Activated CD4-positive, alpha-beta T cell treated with anti-CD3 and anti-CD28 coated beads, Interleukin-2, amount 50 U/mL, for 16 hours (primary cell): ENCODE measurements at places on chromosomes 2 and 18.

GRCh38 chr2:192029089-192029488 is 165.6 kb downstream of the TMEFF2 start:
- peak; percentile 10 for DNase-seq

DNA sequence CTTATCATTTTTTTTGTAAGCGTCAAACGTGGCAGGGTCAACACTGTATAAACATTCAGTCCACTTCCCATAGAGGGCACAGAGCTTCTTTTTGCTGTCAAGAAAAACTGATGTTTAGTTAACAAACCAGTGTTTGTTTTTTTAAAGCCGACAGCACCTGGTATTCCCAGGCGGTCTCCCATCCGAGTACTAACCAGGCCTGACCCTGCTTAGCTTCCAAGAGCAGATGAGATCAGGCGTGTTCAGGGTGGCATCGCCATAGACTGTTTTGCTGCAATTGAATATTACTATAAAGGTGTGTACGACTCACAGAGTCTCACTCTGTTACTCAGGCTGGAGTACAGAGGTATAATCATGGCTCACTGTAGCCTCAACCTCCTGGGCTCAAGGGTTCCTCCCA is 31.5 kb downstream of the CABYR start:
- DNase-seq = peak; percentile 15

GRCh38 chr18:36769611-36770314 is 59.0 kb downstream of the TPGS2 start:
- DNase-seq = peak; percentile 17

- no peak for DNase-seq
Measured at GRCh38 chr2:118635891-118636290, 211.6 kb downstream of the EN1 start.

DNA sequence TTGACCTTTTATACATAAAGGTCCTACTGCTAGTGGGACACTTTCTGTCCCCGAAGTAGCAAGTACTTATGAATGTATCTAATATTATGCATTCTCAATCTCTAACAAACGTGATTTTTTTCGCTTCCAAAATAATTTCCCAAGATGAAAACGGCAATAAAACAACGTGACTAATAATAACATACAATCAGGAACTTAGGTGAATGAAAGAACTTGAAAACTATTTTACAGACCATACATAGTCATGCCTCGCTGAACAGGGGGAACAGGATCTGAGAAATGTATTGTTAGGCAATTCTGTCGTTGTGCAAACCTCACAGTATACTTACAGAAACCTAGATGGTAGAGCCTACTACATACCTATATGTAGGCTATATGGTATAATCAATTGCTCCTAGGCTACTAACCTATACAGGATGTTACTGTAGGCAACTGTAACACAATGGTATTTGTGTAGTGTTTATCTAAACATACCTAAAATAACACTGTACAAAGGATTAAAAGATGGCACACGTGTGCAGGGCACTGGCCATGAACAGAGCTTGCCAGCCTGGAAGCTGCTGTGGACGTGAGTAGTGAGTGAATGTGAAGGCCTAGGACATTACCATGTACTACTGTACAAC is 2.5 kb downstream of the RTN4 start:
- DNase-seq = no peak

- DNase-seq = no peak
Measured at GRCh38 chr18:13530033-13530878, 196.1 kb downstream of the FAM210A start.

DNA sequence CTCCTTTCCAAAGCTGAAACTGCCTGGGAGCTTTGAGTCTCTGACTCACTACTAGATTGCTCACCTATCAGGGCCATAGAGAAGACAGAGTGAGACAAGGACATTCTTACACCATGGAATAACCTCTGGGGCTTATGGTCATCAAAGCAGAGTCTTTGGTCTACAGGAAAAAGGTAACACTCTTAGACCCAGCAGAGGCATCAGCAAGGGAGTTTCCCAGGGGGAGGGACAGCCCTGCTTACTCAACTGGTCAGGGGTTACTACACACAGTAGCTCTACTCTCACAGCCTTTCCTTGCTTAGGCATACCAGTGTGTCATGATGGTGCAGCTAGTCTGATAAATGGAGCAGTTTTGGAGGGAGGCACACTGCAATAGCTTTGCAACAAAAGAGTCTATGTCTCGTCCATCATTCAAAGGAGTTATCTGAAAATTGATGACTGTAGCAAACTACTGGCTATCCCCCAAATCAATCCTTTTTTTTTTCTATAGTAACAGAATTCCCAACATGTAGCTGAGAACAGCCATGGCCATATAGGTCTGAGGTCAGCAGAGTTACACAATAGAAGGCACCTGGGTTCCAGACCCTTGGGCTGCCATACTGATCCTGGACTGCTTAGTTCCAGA is 22.4 kb upstream of the CD28 start:
- DNase-seq = peak; percentile 48

DNA sequence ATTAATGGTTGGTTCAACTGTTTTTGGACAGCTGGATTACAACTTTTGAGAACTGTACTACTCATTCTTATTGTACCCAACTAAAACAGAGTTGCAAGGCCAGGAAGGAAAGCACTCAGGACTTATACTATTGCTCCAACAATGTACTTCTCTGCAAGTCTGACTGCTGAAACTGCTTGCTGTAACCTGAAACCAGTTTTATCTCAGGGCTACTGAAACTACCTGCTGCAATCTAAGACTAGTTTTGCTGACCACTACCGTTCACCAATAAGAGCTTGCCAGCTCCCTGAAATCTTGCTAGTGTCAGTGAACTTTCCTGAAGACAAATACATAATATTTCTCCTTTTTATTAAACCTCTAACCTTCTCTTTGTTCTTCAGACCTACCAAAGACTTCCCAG is 157.3 kb downstream of the CDCA7 start:
- no peak for DNase-seq

DNA sequence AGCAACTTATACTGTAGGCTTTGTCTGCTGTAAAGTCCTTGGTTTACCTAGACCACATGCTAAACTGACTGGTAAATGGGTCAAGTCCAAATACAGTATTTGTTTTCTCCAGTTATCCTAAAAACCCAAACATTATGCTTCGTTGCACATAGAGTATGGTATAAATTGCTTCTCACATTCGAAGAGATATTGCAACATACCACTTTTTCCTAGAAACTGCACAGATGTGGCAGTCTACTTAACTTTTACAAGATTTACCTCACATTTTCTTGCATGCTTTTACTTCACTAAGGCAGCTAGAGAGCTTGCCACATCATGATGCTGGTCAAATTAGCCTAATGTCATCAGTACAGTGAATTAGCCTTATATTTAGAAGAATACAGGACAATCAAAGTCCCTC is 66.0 kb upstream of the SCN7A start:
- no peak for DNase-seq

DNA sequence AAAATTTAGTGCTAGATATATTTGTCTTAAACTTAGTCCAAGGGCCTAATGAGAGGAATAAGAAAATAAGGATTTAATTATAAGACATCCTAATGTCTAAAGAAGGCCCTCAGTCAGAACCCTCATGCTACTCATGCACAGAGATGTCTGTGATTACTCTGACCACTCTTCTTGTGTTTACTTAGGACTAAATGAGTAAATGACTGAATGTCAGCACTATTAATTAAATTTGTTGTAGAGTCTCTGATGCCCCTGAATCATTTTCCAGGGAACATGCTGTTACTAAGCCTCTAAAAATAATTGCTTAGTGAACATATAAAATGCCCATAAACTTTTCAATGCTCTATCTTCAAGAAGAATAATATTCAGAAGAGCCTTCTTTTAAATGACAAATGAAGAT is 32.4 kb downstream of the GULP1 start:
- DNase-seq = no peak

GRCh38 chr2:70948337-70949003 is 12.8 kb downstream of the ATP6V1B1 start:
- DNase-seq = peak; percentile 86

DNA sequence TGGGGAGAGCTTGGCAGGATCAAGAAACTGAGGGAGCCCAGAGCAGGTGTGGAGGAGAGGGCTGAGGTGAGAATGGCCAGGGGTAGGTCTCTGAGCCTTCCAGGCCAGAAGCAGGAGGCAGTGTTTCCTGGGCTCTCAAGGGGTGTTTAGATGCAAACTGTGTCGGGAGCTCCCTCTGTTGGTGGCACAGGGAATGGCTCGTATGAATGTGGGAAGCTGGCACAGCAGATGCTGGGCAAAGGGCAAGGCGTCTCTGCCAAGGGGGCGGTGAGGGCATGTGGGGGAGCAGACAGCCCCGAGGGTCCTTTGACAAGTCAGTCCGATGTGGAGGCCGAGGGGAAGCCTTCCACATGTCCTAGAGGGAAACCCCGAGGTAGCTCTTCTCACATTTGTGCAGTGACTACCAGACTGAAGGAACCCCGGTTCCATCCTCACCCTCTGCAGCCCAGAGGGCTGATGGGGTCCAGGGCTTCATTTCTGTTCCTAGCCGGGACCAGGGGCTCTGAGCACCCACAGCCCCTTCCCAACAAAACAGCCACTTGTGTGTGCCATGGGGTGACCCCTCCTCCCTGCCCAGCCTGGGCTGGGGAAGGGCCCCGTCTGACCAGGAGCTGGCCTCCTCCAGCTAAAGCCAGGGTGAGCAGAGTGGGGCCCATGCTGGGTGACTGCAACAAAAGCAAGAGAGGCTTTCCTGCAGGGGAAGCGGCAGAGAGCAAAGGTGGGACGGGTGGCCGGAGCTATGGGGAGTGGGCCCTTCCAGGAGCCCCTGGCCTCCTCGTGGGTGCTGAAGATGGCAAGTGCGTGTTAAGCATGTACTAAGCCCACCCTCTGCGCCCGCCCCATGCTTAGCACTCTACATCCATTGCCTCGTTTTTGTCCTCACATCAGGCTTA is 103.4 kb downstream of the SEPTIN10 start:
- peak; percentile 76 for DNase-seq

DNA sequence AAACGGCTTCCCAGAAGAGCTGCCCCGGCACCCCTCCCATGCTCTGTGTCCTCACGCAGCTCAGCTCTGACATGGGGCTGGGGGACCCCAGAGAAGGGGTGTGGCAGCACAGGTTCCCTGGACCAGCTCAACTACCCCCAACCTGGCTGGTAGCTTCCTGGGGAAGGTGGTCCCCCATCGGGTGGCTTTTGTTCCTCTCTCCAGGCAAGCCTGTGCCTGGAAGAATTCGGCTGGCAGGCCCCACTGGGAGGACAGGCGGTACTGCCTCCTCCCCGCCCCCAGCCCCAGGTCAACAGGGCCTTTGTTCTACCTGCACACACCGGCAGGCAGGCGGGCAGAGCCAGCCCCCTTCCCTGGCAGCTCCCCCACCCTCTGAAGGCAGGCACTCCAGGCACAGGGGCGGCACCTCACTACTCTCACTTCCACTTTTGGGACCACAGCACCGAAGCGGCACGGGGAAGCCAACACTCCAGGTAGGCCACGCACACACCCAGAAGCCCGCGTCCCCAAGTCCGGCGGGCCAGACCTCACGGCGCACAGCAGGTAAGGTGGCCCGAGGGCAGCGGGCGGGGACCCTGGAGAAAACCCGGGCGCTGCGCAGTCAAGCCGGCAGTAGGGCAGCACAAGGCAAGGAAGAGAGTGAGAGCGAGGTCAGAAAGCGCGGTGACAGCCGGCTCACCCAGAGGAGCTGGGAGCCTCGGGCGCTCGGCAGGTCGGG is 1.3 kb downstream of the HS6ST1 start:
- DNase-seq = peak; percentile 20

GRCh38 chr2:221914334-221914880 is 342.3 kb upstream of the EPHA4 start:
- no peak for DNase-seq

DNA sequence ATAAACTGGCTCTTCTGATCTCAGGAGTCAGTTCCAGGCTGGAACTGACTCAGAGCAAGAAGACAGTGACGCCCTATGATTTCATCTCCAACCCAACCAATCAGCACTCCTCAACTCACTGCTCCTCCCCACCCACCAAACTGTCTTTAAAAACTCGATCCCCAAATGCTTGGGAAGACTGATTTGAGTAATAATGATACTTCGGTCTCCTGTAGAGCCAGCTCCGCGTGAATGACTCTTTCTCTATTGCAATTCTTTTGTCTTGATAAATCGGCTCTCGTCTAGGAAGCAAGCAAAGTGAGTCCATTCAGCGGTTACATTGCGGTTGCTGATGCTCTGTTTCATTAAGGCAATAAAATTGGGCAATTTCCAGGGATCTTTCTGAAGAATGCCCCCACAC is 1025.3 kb upstream of the CNTNAP5 start:
- no peak for DNase-seq

- DNase-seq = no peak
Measured at GRCh38 chr2:161650116-161651015, 26.1 kb downstream of the SLC4A10 start.

GRCh38 chr2:21590026-21590690 is 466.4 kb downstream of the TDRD15 start:
- no peak for DNase-seq

DNA sequence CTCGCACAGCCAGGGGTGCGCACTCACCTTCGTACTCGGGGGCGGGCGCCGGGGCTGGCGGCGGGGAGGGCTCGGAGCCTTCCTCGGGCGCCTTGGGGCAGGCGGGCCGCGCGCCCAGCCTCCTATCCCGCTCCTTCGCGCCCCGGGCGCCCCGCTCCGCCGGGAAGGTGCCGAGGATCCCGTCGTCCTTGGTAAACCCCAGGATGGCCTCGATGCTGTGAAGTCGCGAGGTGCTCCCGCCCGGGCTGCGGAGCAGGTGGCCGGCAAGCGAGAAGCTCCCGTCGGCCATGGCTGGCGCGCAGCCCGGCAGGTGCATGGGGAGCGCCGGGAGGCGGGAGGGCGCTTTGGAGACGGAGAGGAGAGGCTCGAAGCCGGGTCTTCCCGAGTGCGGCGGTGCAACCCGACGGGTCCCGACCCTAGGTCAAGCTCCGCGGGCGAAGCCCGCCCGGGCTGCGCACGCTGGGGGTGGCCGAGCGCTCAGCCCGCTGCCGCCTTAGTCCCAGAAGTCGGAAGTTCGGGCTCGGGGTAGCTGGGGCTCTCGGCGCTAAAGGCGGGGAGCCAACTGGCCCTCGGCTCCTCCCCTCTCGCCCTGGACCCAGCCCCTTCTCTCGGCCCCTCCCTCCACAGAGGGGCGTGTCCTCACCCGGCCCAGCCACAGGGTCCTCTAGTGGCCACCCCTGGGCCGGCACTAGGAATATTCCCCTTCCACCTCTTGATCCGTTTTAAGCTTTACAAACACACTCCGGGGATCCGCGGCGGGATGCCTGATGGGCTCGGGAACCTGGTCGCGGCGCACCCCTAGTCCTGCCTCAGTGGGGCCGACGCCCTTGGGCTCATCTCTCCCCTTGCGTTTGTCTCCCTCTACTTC is at the start of gene RAX:
TSS of gene RAX (minus strand) at position 564 of the 868 bp plus-strand sequence. CDS start at position 316, 248 bp downstream.
- DNase-seq = peak; percentile 34

DNA sequence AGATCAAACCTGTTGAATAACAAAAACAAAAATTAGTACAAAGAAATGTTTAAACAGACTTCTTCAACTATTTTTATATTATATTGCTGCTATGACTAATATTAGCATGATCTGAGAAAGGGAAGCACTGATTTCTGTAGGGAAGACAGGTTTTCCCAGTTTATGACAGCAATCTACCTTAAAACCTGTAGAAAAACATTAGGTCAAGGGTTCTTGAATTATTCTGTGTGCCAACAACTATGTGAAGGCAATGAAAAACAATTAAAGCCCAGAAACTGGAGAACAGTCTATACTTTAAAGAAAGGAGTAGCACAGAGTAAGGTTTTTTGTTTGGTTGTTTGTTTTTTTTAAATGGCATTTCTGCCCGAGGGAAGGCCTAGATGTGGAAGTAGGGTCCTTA is 23.3 kb downstream of the PUM2 start:
- DNase-seq = no peak

GRCh38 chr2:53786352-53786704 is 425 bp downstream of the ASB3 start:
- peak; percentile 16 for DNase-seq
